ENCODE measurements at places on chromosomes 6 and 20.

DNA sequence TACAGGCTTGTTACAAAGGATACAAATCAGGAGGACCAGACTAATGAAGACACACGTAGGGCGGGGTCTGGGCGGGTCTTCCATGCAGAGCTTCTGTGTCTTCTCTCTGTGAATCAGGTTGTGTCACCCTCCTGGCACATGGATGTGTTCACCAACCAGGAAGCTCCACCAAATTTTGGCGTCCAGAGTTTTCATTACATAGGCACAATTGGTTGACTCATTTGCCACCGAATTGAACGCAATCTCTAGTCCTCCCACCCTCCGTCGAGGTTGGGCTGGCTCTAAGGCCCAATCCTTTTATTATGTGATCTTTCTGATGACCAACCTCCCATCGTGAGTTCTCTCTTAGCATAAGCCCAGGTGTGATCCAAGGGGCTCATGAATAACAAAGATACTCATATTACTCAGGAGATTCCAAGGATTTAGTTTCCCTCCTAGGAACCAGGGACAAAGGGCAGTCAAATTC, 36.3 kb upstream of the DDR1 start:
- no peak for DNase-seq

DNA sequence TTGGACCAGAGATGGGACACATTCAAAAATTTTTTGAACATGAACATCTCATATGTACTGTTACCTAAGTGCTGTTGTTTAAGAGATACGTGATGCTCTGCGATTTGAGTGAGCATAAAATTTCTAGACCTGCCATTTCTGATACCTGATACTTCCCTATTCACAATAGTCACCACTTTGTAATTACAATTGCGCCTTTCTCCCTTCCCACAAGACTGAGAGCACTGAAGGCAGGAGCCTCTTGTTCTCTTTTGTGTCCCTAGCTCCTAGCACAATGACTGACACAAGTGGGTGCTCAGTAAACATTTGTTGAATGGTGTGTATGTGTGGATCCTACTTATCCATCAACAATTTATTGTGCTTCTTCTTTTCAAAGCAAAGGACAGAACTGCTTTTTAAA, 92.8 kb upstream of the TMEM30A start:
- no peak for DNase-seq

- no peak for DNase-seq
These were observed 17.0 kb downstream of the CRISP1 start for GRCh38 chr6:49849213-49849907.

DNA sequence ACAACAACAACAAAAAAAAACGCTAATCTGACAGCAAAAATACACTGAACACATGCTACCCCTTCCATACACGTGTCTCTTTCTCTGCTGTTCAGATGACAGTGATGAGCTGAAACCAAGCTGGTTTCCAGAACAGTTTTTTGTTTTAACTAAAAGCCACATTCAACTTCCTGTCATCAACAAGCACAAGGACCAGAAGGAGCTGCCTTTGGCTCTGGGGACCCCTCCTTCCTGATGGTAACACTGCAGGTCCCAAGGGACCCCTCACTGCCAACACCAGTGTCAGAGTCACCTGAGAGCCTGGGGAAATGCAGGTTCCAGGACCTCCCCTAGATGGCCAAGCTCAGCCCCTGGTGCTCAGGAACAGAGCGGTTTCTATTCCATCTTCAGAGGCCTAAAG, 6.0 kb downstream of the CST7 start:
- DNase-seq, result no peak

GRCh38 chr6:33602180-33602579, 18.9 kb upstream of the ITPR3 start:
- DNase-seq, result no peak

GRCh38 chr20:34065260-34065659, 46.8 kb downstream of the EIF2S2 start:
- DNase-seq, result no peak

GRCh38 chr20:53905019-53905819, 165.2 kb downstream of the BCAS1 start:
- DNase-seq, result no peak

- DNase-seq, result no peak
These were observed at the start of gene SULF2 for GRCh38 chr20:47785311-47785853. SULF2 (minus strand) TSS chr20:47785481; CDS start chr20:47757363, 28,118 bp downstream.

DNA sequence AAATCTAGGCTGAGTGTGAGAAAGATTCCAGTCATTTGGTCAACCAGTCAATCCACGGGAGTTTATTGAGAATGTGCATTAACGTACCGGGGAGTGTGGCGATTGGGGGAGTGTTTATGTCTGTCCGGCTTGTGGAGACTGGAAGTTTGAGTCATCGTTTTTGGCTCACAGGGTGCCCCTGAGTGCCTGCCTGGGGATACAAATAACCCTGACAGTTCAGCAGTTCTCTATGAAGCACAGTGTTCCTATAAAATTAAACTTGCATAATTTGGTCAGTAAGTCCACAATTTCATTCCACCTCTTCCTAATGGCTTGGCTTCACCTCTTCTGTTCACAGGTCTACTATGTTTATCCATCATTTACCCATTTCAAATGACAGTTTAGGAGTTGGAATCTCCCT, 72.6 kb upstream of the PLEKHG1 start:
- no peak for DNase-seq

GRCh38 chr20:34347571-34347970, 15.5 kb upstream of the ITCH start:
- no peak for DNase-seq

DNA sequence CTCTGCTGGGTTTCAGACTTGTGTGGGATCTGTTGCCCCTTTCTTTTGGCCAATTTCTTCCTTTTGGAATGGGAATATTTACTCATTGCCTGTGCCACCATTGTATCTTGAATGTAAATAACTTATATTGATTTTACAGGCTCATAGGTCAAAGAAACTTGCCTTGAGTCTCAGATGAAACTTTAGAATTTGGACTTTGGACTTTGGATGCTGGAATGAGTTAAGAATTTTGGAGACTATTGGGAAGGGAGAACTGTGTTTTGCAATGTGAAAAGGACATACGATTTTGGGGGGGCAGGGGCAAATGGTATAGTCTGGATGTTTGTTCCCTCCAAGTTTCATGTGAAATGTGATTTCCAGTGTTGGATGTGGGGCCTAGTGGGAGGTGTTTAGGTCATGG, 62.6 kb upstream of the TNFRSF21 start:
- DNase-seq, result no peak

GRCh38 chr6:23228439-23229024, 659.2 kb downstream of the HDGFL1 start:
- DNase-seq, result no peak

- no peak for DNase-seq
These were observed 267.5 kb downstream of the SMOC2 start for GRCh38 chr6:168708526-168708925.

GRCh38 chr6:7836371-7837026, 74.1 kb downstream of the TXNDC5 start:
- DNase-seq, result no peak

GRCh38 chr6:487956-488355, 96.4 kb downstream of the IRF4 start:
- peak; percentile 86 for DNase-seq

DNA sequence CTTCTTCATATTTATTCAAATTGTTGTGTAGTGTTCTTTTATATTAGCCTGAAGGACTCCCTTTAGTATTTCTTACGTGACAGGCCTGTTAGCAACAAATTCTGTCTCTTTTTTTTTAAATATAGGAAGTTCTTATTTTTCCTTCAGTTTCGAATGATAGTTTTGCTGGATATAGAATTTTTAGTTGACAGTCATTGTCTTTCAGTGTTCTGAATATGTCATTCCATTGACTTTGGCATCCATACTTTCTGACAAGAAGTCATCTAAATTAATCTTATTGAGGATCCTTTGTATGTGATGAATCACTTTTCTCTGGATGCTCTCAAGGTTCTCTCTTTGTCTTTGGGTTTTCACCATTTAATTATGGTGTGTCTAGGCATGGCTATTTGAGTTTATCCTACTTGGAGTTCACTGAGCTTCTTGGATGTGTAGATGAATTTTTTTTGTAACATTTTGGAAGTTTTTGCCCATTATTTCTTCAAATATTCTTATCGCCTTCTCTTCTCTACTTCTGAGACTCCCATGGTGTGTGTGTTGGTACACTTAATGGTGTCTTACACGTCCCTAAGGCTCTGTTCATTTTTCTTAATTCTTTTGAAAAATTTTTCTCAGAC, 82.5 kb upstream of the GTSF1L start:
- no peak for DNase-seq

DNA sequence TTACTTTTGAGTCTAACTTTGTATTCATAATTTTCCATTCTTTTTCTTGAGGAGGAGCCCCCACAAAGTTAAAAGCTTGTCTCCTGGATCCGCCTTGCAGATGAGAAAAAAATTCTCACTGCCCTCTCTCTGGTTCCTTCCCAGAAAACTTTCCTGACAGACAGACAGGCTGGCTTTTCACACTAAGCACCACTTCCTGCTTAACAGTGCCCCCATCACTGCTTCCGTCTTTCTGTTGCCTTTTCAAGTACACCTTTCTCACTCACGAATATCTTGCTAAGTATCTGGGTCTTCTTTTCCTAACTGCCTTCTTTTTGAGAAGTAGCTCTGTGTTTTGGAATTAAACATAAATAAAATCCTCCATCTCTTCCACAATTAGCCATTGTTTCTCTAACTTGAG, 19.8 kb upstream of the LMBRD1 start:
- DNase-seq, result peak; percentile 0

DNA sequence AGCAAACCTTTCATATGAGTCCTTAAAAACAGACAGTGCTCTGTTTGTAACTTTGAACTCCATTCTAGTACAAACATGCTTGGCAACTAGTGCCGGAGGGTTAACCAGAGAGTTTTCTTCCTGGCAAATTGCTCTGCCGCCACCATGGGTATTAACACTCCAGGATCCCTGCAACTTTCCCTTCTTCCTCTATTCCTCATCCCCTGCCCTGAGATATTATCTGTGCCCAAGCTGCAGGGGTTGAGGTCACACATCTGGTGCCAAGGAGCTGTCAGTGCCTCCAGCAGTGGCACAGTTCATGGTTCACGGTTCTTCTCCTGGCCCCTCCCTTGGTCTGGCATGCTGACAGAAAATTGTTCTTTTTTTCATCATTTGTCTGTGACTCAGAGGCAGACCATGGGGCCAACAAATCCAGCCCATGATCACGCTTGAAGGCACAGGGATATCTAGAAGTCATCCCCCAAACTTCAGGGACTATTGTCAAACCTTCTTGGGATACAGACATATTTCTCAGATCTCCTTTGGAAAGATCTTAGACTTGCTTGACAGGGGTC, 77.5 kb downstream of the ATXN1 start:
- no peak for DNase-seq

GRCh38 chr20:31474097-31474436, 860 bp downstream of the DEFB124 start:
- no peak for DNase-seq

DNA sequence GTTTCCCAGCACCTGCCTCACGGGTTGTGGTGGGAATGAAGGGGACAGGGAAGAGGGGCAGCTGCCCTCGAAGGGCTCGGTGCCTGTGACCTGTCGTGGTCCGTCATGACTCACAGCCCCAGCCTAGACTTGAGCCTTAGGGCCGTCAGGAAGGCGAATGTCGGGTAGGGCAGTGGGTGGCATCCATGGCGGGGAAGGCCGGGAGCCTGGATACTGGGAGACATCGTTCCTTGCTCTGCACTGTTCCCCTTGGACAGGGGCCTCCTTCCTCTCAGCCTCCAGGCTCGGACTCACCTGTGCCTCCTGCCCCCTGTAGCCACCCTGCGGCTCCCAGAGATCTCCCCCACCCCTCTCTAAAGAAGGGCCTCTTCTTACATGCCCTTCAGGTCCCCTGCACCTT, 52.2 kb upstream of the APCDD1L start:
- DNase-seq, result no peak

- DNase-seq, result no peak
These were observed 151.5 kb downstream of the CD24 start for GRCh38 chr6:106823058-106823457.

DNA sequence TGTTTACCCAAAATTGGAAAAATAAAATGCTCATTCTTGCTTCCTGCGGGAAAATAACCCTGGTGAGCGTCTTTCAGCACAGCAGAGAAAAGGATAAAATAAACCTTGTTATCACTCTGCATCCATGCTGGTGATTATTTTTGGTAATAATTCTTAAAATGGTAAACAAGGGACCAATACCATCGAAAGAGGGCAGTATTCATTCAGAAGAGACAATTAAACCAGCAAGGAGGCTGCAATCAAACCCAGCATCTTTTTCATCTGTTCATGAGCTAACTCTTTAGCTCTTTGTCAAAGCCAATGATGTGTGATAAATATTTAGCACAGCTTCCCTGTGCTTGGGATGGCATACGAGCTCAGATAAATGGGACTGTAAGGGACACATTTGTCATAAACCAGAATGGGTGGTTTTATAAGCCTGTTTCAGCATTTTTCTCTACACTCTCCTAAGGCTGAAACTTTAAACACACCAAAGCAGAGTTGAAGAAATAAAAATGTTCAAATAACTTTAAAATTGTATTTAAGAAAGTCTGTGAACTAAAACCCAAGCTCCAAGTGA, 34.4 kb downstream of the CDH26 start:
- DNase-seq, result no peak

DNA sequence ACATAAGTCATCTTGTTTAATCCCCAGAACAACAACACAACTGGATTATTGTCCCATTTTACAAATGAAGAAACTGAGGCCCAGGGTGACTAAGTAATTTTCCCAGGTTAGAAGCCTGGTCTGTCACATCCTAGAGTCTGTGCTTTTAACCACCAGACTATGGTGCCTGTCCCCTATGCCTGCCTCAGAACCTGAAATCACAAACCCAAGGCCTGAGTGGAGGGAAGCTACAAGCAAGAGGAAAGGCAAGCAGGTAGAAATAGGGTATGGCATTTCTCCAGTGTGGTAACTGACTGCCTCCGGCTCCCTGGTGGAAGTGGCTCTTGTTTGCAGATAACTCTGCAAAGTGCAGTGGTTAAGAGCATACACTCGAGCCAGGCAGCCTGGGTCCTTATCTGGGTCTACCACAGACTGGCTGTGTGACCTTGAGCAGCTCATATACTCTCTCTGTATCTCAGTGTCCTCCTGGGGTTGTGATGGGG, 2.5 kb downstream of the TMEM63B start:
- DNase-seq, result no peak

GRCh38 chr6:156167016-156167624, 610.1 kb upstream of the ARID1B start:
- no peak for DNase-seq

DNA sequence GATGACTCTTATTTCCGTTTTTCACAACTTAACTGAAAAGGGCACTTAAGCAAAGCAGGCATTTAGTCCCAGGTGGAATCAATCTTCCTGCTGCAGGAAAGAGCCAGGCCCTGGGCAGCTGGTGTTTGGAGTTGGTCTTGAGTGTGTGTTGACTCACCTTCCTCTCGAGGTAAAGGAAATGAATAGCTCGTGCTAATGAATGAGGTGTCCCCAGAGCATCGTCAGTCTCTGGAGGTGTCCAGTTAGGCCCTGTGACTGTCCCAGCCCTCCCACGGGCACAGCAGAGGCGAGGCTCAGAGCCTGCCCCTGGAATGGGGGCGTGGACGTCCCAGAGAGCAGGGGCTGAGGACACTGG, 277.7 kb downstream of the NRN1 start:
- DNase-seq, result no peak

DNA sequence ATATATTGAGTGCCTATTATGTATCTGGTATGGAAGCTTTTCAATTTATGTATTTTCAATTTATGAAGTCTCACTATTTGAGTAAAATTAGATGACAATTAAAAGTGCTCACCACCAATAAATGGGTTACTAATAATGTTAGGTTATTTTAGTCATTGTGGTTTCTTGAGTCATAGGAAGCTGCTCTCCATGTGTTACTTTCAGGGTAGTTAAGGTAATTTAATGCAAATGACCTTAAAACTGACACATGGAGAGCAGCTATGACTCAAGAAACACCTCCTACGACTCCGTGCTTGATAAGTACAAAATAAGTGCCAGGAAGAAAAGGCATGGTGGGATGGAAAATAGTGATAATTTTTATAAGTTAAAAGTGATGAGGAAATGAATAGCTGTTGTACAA, 16.5 kb upstream of the TINAG start:
- DNase-seq, result no peak
